ENCODE measurements at places on chromosomes 13 and 19. TPM values are rescaled to one million over a fixed set of nuclear protein-coding genes. Genes with fewer than 3 reads are reported as not detected.
A peak's percentile ranks its signal among the peaks of the same experiment; 100 is the strongest.

DNA sequence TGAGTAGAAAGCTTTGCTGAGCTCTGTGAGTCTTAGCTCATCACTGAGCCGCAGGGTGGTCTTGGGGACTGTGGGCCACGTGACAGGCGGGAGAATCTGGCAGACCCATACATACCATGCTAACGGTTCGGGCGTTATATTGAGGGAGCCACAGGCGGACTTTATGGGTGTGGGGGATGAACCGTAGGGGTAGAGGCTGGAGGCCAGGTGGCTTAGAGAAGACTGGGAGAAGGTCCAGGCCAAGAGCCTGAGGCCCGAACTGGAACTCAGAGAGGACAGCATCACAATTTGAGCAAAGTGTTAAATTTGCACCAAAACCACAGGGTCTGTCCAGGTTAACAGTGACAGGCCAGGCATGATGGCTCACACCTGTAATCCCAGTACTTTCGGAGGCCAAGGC lies 15.3 kb upstream of the ATF5 start:
- DNase-seq = no peak
- H3K36me3 ChIP-seq = peaks cover 18% of the 10 kb centered on the region
- no peak overlapping the region for H3K4me3 ChIP-seq
- no peak overlapping the region for H3K27ac ChIP-seq
- H3K4me1 ChIP-seq = peaks cover 29% of the 10 kb centered on the region
- no peaks in the 10 kb centered on the region for H3K27me3 ChIP-seq

GRCh38 chr19:37933937-37934358 lies 26.9 kb downstream of the SIPA1L3 start:
- H3K4me3 ChIP-seq = no peak overlapping the region
- peak overlapping the region; percentile 45 for H3K27ac ChIP-seq
- H3K27me3 ChIP-seq = no peaks in the 10 kb centered on the region
- no peaks in the 10 kb centered on the region for H3K36me3 ChIP-seq

DNA sequence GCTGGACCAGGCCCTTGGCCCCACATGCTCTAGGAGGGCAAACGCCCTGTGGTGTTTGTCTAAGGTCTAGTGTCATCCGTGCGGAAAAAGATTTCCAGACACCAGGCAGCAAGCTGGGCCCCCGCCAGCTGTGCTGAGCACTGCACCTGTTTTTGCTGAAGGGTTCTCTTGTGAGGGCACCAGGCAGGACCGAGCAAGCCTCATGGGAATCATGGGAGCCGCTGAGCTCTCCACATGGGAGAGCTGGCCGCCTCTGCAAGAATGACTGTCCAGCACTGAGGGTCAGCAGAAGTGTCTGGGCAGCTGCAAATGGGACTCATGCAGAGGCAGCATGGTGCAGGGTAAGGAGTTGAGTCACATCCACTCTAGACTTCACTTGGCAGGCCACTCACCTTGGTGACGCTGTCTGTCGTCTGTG lies 12.0 kb downstream of the B3GNT8 start:
- H3K4me3 ChIP-seq = no peak overlapping the region
- H3K4me1 ChIP-seq = peaks cover 4% of the 10 kb centered on the region
- H3K36me3 ChIP-seq = peaks cover 9% of the 10 kb centered on the region
- no peak overlapping the region for H3K27ac ChIP-seq

Gene ZNF419
- total RNA-seq = 12.4 TPM

Gene ZNF429
- total RNA-seq = 10.1 TPM

All from liver (tissue), 10 donors.